ENCODE measurements at places on chromosomes 13 and 19.
A peak's percentile ranks its signal among the peaks of the same experiment; 100 is the strongest.

DNA sequence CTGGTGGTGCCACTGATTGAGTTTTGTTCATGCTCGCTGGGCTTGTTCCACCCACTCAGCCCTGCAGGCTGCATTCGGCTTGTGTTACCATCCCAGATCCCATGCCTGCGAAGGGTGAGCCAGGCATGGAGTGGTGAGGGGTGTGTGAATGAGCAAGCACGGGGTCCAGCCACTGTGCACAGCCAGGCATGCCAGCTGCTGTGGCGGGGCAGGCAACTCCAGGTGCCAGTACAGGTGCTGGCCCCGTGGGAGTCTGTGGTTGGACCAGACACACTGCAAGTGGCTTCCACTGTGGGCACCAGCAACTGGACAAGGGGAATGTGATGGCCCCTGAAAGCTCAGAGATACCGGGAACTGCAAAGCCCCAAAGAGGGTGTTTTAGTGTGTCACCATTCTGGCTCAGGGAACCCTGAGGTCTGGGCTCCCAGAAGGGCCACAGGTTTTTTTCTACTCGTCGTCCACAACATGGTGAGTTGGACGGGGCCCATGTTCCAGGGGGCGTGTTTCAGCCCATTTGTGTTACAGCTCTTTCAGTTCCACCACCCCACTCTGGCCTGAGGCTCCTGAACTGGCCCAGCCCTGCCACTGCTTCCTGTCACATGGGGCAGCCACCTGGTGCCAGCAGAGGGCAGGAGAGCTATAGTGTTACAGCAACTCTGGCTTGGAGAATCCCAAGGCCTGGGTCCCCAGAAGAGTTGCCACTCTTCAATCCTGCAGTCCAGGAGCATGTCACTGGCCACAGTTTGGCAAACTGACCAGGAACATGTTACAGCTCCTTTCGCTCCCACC lies 217.0 kb upstream of the OBI1 start:
- DNase-seq, result peak; percentile 12

DNA sequence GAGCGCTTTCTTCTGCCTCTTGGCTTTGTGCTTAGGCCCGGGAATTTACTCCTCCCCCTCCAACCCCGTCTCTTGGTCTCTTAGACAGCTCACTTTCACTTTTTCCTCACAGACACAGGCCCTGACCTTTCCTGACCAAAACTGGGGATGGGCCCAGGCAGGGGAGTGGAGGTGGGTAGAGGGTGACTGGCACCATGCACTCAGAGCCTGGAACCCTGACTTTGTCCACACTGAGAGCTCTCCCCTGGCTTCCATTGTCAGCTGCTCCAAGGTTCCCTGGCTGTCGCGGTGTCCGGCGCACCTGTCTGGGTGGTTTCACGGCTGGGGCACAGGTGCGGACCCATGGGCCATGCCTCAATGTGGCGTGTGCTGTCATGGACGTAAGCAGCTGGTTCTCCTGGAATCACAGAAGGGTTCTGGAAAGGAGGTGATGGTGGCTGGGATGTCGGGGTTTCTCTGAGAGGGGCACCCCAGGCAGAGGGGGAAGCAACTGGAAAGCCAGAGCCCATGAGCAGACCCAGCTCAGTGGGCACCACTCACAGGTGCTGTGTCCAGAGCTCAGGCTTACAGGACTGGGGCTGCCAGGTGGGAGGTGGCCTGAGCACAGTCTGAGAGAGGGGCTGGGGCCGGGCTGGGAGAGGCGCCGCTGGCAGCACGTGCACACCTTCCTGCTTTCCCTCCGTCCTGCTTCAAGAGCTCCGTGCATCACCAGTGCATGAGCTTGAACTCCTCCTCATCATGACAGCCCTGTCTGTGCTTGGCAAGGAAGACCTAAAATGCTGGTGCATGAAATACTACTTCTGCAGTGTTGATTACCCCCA lies 28.0 kb upstream of the C1QTNF9 start:
- DNase-seq, result no peak

DNA sequence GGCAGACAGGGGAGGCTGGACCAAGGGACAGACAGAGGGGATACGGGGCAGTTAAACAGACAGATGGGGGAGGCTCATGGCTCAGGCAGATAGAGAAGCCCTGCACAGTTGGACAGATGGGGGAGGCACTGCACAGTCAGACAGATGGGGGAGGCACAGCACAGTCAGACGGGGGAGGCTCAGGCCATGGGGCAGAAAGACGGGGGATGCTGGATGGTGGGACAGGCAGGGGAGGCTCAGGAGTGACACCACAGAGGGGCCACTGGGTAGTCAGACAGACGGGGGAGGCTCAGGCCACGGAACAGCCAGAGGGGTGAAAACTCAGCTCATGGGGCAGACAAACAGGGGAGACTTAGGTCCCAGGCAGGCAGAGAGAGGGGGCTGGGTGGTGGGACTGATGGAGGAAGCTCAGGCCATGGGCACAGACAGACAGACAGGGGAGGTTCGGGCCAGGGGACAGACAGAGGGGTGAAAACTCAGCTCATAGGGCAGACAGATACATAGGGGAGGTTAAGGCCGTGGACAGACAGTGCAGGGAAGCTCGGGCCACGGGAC lies 886 bp downstream of the MFSD12 start:
- DNase-seq, result no peak

DNA sequence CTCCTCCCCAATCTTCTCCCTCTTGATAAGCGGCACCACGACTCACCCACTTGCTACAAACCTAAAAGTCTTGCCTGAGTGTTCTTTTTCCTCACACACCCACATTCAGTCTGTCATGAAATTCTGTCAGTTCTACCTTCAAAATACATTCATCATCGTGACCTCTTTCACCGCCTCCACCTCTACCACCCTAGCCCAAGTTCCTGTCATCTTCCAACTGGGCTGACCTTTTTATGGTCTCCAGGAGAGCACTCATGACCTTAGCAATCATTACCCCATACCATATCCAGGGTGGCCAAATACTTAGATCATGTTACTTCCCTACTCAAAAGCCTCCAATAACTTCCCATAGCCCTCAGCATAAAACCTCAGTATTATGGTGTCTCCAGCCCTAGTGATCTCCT lies 110.4 kb upstream of the TSC22D1 start:
- no peak for DNase-seq

GRCh38 chr13:59856281-59856810 lies 307.4 kb downstream of the DIAPH3 start:
- DNase-seq, result no peak

DNA sequence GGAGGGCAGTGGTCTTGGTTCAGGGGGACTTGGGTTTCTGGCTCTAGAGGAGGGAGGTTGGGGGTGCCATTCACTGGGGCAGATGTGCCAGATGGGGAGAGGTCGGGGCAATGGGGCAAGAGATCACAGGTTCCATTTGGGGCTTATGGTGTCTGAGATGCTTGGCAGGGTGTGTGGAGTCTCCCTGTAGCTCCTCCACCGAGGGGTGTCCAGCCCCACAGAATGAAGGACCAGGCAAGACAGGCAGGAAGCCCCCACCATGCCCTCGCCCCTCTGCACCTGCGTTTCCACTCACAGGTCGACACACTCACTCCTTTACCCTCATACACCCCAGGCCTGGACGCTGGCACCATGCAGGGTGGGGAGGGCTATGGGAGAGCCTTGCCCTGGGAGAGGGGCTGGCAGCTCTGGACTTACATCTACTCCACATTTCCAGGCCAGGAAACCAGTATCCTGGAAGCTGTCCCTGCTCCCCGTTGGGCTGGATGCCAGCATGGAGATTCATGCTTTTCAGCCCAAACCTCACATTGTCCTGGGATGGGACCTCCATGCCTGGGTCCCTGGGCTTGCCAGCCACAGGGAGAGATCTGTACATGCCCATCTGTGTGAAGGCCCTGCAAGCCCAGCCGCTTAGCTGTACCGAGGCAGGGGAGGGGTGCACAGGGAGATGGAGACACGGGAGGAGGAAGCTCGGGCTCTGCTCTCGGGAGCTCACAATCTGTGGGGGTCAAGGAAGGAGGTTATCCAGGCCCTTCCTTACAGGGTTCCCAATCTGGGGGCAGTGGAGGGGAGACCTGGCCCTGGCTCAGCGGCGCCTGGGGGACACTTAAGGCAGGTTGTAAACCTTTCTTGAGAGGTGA lies 77.1 kb downstream of the CHST8 start:
- no peak for DNase-seq

DNA sequence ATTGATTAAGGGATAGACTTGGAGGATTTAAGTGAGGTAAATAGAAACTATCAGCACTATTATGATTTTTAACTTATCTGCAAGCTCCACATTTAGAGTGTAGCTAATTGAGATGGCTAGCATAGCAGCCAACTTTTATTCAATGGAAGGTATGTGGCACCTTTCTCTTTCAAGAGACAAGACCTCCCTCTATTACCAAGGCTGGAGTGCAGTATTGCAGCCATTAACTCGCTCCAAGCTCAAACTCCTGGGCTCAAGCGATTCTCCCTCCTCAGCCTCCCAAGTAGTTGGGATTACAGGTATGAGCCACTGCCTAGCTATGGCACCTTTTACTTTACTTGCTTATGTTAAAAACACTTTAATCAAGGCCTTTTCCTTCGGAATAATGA lies 8.2 kb downstream of the TPT1 start:
- DNase-seq, result no peak

DNA sequence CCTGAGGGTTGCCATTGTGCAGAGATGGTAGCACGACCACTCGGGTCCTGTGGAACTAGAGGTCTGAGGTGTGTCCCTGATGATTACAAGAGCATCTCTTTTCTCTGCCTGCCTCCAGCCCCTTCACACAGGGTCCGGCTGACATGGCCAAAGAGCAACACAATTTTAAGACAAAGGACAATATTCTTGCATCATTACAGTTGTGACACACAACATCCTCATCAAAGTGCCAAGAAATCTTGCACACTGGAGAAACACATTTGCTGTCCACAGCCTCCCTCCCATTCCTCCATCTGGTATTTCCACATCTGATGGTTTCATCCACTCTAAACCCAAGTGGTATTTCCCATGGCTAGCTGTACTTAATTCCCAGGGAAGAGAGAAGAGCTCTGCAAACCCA lies 12.8 kb downstream of the COL4A1 start:
- DNase-seq, result no peak

DNA sequence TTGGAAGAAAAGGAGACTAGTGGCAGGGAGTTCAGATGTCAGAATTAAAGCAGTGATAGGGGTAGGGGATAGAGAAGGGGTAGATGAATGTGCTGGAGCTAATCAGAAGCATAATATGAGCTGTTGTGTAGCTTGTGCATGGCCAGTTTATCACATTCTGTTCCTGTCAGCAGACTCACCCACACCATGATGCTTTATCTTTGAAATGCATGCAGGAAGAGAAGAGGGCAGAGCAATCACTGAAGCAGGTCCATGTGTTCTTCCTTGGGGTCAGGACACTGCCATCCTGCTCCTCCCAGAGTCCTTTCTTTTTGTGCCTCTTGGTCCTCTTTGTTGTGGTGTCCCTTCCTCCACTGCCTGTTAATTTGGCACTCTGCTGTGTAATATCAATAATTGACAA lies 5.8 kb downstream of the CHAMP1 start:
- DNase-seq, result no peak

GRCh38 chr13:68390987-68391386 lies 1160.9 kb upstream of the PCDH9 start:
- no peak for DNase-seq

GRCh38 chr19:48964205-48965039 lies 687 bp upstream of the FTL start:
- DNase-seq, result peak; percentile 42

DNA sequence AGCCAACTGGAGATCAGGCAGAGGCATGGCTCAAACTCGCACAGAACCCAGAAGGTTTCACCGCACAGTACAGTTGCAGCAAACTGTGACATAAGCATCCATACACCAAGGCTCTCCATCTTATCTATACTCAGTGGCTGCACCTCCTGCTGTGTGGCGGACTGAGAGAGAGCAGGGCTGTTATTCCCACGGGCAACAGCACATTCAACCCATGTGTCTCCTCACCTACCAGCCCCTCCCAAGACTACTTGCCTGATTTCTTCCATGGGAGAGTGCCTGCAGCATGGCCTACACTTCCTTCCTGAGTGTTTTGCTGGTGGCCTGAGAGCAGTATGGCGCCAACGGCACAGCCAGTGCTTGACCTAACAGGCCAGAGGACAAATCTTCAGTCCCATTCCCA lies 1606.6 kb downstream of the SLITRK1 start:
- no peak for DNase-seq

DNA sequence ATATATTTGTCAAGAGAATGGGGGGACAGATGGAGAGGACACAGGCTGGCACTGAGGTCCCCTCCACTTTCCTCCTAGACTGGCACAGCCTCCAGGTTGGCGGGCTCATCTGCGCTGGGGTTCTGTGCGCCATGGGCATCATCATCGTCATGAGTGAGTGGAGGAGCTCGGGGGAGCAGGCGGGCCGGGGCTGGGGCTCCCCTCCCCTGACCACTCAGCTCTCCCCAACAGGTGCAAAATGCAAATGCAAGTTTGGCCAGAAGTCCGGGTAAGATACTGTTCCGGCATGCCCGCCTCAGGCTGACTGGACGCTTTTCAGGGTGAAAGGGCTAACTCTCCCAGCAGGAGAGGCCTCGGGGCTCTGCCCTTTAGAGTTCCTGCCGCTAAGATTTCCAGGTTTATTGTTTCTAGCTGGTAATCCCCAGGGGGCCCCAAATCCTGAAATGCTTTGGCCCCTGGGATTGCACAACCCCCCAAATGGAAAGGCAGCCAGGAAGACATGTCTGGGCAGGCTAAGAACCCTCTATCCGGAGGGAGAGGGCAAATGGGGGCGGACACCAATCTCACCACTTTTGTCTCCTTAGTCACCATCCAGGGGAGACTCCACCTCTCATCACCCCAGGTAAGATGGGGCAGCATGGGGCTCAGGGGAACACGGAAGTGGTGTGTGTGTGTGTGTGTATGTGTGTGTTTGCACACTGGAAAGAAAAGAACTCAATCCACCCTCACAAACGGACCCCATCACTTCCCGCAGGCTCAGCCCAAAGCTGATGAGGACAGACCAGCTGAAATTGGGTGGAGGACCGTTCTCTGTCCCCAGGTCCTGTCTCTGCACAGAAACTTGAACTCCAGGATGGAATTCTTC lies 7.3 kb downstream of the FXYD3 start:
- DNase-seq, result peak; percentile 54

GRCh38 chr13:84606616-84607015 lies 724.3 kb upstream of the SLITRK1 start:
- no peak for DNase-seq

- DNase-seq, result no peak
These were observed 3.6 kb upstream of the IFNL2 start for GRCh38 chr19:39264306-39265290.

GRCh38 chr19:46726971-46727501 lies 10.1 kb upstream of the PRKD2 start:
- DNase-seq, result no peak

DNA sequence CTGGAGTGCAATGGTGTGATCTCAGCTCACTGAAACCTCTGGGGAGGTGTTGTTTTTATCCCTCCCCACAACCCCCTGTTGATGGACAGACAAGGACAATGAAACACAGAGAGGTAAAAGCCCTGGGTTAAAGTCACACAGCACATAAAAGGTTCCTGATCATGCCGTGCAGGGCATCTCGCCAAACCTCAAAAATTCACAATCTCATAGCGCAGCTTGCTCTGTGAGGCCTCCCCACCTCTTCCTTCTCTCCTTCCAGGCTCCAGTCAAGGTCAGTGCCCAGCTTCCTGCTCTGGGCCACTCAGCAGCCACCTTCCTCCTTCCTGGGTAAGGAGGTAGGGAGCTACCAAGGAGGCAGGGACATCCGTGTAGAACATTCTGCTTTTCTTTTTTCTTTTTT lies 2.3 kb downstream of the FUT2 start:
- no peak for DNase-seq

GRCh38 chr19:58439576-58440554 lies at the start of gene ZNF132:
ZNF132 (minus strand) TSS chr19:58440153; CDS start chr19:58439821, 332 bp downstream.
- DNase-seq, result peak; percentile 99

- no peak for DNase-seq
These were observed 1147.9 kb downstream of the UQCRFS1 start for GRCh38 chr19:28065026-28065425.

- no peak for DNase-seq
These were observed 446.4 kb downstream of the COG6 start for GRCh38 chr13:40101708-40102359.

Data from NCI-H2171 treated with DMSO at 0.1 percent for 48 hours (cell line).